ENCODE measurements at places on chromosomes 1 and 21.

- DNase-seq = no peak
These were observed 32.7 kb downstream of the ASH1L start for GRCh38 chr1:155529929-155530328.

- DNase-seq = no peak
These were observed 98.6 kb upstream of the PAPPA2 start for GRCh38 chr1:176364236-176364905.

- DNase-seq = no peak
These were observed 12.6 kb downstream of the FNDC5 start for GRCh38 chr1:32858136-32858535.

DNA sequence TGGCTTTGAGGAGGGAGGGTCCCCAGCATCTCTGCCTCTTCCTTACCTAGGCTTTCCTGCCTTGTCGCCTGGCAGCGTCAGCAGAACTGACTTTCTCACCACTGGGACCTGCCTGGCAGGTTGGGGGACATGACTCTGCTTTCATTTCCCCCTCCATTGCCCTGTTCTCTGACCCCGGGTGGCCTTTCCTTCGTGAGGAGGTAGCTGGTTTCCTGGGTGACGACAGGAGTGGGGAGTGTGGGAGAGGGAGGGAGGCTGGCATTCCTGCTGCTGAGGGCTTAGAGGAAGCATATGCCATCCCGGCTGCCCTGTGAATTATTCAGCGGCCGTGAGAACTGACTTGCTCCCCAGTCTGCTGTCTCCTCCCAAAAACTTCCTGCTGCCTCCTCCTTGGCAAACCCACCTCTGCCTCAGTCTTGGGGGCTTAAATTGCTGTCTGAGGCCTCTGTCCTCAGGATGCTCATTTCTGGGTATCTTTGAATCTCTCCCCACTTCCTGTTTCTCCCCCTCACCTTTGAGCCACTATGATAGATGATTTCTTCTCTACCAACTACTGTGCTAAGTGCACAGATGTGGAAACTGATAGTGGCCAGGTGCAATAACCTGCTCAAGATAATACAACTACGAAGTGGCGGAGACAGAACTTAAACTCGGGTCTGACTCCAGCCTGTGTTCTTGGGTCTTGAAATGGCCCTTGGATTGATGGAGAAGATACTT is 182.0 kb upstream of the CSF3R start:
- DNase-seq = no peak

DNA sequence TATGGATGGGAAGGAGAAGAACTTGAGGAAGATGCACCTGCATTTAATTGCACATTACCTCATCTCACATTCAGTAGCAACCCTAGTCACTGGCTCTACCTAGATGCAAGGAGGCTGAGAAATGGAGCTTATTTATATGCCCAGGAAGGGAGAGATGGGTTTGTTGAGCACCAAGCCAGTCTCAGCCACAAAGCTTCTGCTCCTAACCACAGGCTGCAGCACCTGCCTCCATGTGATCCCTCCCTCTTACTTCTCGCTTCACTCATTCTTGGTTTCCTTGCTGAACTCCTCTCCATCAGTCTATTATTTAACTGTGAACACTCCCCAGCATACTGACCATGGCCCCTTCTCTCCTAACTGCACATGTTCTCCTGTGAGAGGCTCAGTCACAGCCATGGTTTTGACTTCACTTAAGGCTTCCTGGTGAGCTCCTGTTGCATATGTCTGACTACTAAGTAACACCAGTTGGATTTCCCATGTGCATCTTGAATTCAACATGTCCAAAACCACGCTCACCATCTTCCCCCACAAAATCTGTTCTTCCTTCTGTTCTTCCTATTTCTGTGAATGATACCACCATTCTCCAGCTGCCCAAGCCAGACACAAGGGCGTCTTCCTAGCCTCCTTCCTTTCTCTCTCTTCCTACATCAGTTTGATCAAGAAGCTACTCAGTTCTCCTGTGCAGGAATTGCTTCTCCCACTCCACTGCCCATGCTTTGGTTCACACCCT is 139.8 kb downstream of the AK5 start:
- no peak for DNase-seq

DNA sequence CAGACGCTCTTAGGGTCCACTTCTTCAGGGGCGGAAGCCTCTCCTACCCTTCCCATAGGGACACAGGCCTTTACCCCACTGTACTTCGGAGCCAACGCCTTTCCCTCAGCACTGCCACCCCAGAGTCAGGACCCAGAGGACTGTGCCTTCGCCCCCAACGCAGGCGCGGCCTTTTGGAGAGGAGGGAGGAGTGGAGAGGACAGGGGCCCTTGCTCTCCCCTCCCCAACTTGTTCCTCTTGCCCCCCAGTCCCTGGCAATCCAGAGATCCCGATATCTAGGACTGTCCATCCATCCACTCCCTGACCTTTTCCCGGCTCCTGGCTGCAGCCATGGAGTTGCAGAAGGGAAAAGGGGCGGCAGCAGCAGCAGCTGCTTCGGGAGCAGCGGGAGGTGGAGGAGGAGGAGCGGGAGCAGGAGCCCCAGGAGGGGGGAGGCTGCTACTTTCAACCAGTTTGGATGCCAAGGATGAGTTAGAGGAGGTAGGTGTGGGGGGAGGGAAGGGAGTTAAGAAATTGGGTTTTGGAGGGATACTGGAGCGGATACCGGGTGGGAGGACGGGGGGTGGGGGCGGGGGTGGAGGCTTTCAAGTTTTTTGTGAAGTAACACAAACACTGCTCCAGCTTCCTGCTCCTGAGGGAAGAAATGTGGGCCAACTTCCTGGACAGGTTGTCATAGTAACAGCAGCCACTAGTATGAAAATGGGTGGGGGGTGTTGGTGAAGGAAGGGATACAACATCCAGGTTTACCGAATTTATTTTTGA is 636 bp downstream of the INTS3 start:
- no peak for DNase-seq

Data from H54 (cell line).